ENCODE measurements at places on chromosomes 5 and 9.

GRCh38 chr5:7391215-7391614 is 4.7 kb upstream of the ADCY2 start:
- no peak for DNase-seq

DNA sequence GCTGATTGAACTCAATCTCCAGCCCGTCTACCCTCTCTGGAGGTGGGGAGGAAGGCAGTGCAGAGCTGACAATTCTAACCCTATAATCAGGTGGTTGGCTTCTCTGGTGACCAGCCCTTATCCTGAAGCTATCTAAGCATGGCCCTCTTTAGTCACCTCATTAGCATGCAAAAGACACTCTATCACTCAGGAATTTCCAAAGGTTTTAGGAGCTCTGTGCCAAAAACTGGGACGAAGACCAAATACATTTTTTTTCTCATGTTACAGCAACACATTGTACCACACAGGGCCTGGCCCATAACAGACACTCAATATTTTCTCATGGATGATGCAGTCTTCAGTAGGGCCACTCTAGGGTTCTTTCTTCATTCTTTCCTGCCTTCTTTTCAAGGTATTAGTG is 118.8 kb upstream of the VLDLR start:
- peak; percentile 51 for DNase-seq

DNA sequence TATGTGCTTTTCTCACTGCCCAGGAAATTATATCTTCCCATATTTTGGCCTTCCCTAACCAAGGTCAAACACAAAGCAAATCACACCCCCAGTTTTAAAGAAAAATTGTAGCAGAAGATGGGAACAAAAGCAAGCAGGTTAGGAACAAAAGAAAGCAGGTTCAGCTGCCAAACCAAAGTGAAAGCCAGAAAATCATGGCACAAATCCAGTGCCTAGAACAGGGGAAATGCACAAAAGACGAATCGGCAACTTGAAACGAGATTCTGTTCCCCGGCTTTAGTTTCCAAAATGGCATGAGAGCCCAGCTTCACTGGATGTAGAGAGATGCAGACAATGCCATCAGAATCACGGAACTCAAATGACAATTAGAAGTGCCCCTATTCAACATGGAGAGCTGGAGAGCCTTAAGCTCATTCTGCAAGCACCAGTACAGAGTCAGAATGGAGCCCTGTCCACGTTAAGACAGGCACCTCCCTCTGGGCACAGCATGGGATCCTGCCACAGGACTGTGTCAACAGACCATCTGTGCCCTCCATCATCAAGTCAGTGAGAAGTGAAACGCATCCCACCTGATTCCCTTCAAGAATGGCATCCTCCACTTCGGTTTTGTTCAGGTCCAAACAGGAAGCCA is 13.8 kb downstream of the DNAH5 start:
- no peak for DNase-seq

DNA sequence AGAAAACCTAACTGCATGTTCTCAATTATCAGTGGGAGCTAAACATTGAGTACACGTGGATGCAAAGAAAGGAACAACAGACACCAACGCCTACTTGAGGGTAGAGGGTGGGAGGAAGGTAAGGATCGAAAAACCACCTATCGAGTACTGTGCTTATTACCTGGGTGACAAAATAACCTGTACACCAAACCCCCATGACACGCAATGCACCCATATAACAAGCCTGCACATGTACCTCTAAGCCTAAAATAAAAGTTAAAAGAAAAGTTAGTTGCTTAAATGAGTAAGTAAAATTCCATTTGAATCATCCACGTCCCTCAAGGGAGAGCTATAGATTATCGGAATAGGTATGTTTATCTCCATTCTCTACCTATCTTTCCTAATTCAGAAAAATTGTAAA is 210.2 kb upstream of the ADCY2 start:
- no peak for DNase-seq

DNA sequence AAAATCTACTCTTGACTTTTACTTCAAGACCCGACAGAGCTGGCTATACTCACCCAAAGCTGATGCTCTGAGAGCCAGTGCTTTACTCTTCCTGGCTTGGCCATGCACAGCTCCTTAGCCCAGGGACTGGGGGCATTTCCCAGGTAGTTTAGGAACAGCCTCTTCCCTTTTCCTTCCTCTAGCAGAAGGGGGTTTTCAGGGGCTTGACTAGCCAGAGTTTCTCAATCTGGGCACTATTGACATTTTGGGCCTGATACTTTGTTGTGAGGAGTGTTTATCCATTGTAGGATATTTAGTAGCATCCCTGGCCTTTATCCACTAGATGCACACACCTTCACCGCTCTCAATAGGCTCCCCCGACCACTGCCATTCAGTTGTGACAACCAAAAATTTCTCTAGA is 50.0 kb upstream of the RFX3 start:
- no peak for DNase-seq

- no peak for DNase-seq
These were observed 370.4 kb upstream of the GRAMD2B start for GRCh38 chr5:126052791-126053190.

GRCh38 chr5:37248970-37249814 is at the start of gene CPLANE1:
Gene CPLANE1, minus strand, starts transcription at chr5:37249376. Its CDS starts 1,678 bp downstream, at chr5:37247698.
- peak; percentile 72 for DNase-seq

DNA sequence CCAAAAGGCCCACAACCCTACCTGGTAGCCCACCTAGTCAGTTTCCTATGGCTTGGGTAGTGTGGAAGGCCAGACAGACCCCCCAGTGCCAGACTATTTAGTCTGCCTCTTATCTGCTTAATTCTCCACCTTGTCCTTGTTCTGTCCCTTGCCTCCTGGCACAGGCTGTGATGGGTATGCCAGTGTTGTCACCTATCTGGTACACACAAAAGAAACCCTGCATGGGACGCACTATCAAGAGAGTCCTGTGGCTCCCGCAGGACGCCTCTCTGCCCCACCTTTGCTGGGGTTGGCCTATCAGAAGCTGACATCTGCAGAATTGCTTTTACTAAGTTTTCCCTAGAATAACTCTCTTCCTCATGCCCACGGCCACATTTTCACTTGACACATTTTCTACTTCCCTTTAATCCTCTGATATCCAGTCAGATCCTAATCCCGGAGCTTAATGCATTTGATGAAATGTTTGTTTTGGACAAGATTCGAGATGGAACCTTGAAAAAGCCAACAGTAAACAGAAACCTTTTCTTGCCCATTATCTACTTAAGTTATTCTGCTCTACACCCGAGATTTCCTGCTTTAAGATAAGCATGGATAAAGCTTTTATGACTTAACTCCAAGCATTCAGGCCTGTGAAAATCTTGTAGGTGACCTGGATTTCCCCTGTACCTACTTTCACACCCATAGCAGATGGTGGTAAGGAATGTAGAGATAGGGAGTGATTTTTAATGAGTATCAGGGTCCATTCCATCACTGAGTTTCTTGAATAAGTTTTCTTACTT is 468.5 kb downstream of the ZNF608 start:
- no peak for DNase-seq

- no peak for DNase-seq
These were observed 1.8 kb upstream of the DAB2IP start for GRCh38 chr9:121649476-121650216.

DNA sequence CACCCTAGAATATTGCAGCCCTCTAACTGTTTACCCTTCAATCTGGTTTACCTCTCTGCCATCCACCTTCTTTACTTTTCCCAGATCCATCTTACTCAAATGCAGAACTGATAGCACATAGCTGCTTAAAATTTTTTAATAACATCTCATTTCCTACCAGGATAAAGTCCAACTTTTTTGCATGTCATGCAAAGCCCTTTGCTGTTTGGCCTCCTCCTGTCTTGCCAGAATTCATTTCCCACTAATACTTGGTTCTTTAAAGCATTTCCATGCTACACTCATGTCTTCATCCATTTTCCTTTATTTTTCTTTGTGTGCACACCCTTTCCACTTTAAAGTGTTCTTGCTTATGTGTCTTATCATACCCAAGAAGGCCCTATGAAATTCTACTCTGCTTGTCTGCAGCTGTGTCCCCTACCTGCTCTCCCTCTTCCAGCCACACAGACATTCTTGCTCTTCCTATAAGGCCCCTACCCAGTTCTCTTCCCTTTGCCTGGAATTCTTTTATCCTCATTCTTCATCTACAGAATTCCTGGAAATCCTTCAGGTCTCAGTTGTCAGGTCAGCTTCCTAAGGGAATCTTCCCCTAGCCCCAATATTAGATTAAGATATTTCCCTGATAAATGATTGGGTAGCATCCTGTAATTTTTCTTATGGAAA is 50.3 kb downstream of the TLE4 start:
- peak; percentile 50 for DNase-seq

DNA sequence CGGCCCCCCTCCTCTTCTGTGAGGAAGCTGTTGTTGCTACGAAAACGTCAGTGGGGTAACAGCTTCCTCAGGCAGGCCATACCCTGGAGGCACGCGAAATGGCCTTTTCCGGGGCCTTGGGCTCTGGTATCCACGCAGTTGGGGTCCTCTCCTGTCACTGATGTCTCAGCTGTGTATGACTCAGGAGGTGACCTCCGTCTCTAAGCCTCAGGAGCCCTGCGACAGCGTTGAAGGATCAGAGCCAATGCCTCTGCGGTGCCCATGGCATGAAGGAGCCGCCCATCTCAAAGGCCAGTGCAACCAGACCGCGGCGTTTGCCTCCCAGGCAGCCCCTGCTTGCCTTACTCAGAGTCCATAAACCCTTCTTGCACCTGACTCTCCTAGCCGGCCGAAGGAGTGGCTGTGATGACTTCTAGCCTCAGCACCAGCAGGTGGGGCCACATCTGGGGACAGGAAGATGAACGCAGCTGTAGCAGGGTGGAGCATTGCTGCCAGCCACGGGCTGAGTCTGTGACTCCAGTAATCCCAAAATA is 1.0 kb upstream of the MXD3 start:
- DNase-seq: no peak

DNA sequence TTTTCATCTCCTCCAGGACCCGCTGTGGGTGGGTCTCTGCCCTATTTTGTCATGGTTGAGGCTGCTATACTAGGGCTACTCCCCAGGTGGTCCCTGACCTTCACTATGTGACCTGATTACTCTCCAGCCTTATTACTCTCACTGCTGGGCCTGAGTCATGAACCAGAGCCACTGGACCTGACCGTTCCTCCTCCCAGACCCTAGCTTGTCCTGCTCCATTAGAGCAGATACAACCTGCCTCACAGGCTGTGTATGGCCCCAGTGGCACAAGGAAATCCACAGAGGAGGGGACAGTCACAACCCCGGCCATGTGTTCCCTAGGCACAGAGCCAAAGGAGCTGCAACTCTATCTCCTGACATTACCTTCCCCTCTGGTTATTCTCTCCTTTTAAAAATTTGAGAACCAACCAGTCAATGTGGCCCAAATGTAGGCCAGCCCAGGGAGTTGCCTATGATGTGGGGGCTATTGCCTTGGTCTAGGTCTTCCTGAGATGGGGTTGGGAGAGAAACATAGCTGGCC is 96.0 kb upstream of the FSTL4 start:
- DNase-seq: no peak

- no peak for DNase-seq
These were observed 4.5 kb downstream of the WHRN start for GRCh38 chr9:114500697-114501292.

GRCh38 chr9:94983552-94983951 is 257.1 kb downstream of the AOPEP start:
- DNase-seq: no peak

DNA sequence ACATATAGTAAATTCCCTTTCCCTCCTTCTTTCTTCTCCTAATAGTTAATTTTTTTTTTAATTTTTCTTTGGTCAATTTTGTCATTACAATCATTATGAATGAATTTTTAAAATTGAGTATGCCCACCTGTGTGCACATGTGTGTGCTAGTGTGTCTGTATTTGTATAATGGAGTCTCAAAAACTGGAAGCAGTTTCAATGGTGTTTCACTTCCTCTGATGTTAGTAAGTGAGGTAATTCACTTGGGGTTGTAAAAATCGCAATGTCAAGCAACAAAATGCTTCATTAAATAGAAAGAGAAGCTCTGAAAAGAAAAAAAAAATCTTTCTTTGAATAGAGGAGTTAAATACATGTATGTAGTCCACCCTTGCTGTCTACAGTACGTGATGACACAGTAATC is 1467.6 kb upstream of the NUDT12 start:
- DNase-seq: no peak

DNA sequence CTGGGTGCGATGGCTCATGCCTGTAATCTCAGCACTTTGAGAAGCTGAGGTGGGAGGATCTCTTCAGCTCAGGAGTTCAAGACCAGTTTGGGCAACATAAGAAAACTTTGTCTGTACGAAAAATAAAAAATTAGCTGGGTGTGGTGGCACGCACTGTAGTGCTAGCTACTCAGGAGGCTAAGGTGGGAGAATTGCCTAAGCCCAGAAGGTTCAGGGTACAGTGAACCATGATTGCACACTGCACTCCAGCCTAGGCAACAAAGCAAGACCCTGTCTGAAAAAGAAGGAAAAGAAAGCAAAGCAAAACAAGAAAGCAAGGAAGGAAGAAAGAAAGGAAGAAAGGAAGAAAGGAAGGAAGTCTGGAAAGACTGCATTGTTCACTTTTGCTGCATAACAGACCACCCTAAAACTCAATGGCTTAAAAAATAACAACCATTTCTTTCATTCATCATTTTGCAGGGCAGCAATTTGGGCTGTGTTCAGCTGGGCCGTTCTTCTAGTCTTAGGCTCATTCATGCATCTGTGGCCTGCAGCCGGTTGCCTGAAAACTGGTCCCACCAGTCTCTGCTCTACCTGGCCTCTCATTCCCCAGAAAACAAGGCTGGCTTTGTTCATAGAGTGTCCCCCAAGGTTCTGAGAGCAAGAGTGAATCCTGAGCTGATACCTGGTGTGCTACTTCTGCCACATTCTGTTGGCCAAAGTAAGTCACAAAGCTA is 82.4 kb upstream of the MIER3 start:
- DNase-seq: no peak

DNA sequence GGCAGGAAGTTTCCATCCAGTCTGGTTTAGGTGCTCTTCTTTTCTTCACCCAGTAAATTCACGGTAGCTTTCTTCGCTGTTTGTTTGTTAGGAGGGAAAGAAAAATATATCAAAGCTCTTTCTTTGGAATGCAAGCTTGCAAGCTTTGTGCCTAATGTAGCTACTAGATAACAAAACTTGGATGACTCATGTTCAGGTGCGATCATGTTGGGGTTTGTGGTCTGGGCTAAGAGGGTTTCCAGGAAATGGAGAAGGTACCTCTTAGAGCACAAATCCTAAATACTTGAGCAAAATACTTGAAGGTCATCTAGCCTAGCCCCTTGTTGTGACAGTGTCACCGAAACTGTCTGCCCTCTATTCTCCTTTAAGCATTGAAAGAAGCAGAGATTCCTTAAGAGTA is 17.7 kb downstream of the SRP19 start:
- DNase-seq: no peak
